ENCODE measurements at places on chromosomes 7 and 10. TPM values are rescaled to one million over a fixed set of nuclear protein-coding genes. Genes with fewer than 3 reads are reported as not detected.
A peak's percentile ranks its signal among the peaks of the same experiment; 100 is the strongest.

GRCh38 chr7:47807126-47807525 lies 141.1 kb downstream of the PKD1L1 start:
- H3K27me3 ChIP-seq, result no peaks in the 10 kb centered on the region
- no peak for DNase-seq
- H3K27ac ChIP-seq, result no peak overlapping the region
- no peaks in the 10 kb centered on the region for H3K36me3 ChIP-seq
- H3K4me3 ChIP-seq, result no peak overlapping the region
- H3K4me1 ChIP-seq, result peaks cover 23% of the 10 kb centered on the region

RELN gene
- 76.3 TPM for polyA plus RNA-seq

GRCh38 chr7:131327049-131327625 lies 539 bp upstream of the MKLN1 start:
- no peaks in the 10 kb centered on the region for H3K36me3 ChIP-seq
- H3K4me1 ChIP-seq, result peaks cover 3% of the 10 kb centered on the region
- peak overlapping the region; percentile 99 for H3K27ac ChIP-seq
- no peaks in the 10 kb centered on the region for H3K27me3 ChIP-seq

GRCh38 chr7:11767148-11767547 lies 64.8 kb downstream of the THSD7A start:
- H3K27ac ChIP-seq, result no peak overlapping the region
- no peaks in the 10 kb centered on the region for H3K36me3 ChIP-seq
- DNase-seq, result no peak
- H3K4me3 ChIP-seq, result no peak overlapping the region
- no peaks in the 10 kb centered on the region for H3K4me1 ChIP-seq

DNA sequence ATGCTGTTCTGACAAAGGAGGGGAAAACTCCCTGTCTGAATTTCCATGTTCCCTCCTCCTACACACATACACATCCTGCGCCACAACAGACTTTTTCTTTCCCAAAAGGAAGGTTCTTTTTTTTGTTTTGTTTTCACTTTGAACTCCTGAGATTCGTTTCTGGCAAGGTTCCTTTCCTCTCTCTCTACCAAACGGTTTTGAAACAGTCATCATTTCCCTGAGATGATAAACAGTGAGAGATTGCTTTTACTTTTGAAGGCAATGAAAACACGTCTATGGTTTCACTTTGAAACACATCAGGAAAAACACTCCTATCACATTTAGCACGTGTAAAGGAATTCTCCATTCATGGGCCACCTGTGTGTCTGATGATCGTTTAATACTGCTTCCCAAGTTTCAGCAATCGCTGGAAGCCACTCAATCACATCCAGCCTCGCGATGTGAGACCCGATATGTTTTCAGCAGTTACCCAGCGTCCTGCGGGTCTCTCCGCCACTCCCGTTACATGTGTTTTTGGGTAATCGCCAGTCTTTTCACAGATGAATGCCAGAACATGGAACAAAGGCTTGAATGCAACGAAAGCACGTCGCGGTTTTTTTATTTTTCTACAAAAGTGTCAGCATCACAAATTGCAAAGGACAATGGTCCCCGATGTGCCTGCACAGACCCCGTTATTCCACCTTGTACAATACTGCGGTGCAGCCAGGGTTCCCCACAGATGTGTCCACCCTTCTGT lies 62.8 kb upstream of the CUX1 start:
- H3K4me3 ChIP-seq, result peak overlapping the region; percentile 39
- H3K36me3 ChIP-seq, result no peaks in the 10 kb centered on the region
- H3K27me3 ChIP-seq, result peaks cover 7% of the 10 kb centered on the region

GRCh38 chr7:15687546-15688278 lies 1.2 kb upstream of the MEOX2 start:
- no peaks in the 10 kb centered on the region for H3K36me3 ChIP-seq
- no peak for DNase-seq
- H3K4me3 ChIP-seq, result peak overlapping the region; percentile 56

DNA sequence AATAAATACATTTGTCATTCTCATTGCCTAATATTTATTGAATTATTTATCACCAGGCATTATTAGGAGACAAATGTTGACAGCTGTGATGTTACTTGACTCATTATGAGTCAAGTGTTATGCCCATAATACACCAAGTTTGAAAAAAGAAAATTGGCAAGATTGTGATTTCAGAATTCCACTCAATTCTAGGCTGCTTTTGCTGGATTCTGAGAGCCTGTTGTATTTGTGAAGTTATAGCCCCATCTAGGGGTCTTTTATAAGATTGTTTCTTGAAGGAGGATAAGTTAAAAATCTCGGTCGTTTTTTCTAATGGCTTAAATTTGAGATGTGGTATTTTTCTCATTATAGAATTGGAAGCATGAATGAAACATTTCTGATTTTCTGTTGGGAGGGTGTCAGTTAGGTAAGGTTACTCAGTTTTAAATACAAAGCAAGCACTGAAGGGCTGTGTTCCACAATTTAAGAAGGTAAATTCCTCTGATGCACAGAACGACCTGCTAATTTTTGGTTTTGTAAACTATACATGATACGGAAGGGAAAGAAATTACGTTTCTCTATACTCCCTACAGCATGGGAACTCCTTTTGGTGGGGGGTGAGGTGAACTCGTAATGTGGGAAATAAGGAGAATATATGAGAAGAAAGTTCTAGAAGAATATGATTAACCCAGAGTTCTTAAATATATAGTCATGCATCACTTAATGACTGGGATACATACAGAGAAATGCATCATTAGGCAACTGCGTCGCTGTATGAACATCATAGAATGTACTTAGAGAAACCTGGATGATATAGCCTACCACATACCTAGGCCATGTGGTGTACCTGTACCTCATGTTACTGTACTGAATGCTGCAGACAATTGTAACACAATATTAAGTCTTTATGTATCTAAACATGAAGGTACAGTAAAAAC lies 2.6 kb downstream of the STK31 start:
- no peaks in the 10 kb centered on the region for H3K4me1 ChIP-seq
- H3K36me3 ChIP-seq, result peaks cover 3% of the 10 kb centered on the region
- peak; percentile 86 for DNase-seq
- H3K27me3 ChIP-seq, result no peaks in the 10 kb centered on the region

EN2 gene
- 0.22 TPM for polyA plus RNA-seq

- H3K4me3 ChIP-seq, result no peak overlapping the region
- no peaks in the 10 kb centered on the region for H3K4me1 ChIP-seq
- DNase-seq, result no peak
- H3K27ac ChIP-seq, result no peak overlapping the region
- H3K27me3 ChIP-seq, result no peaks in the 10 kb centered on the region
Measured at GRCh38 chr7:95687759-95688343, 84.5 kb upstream of the DYNC1I1 start.

DNA sequence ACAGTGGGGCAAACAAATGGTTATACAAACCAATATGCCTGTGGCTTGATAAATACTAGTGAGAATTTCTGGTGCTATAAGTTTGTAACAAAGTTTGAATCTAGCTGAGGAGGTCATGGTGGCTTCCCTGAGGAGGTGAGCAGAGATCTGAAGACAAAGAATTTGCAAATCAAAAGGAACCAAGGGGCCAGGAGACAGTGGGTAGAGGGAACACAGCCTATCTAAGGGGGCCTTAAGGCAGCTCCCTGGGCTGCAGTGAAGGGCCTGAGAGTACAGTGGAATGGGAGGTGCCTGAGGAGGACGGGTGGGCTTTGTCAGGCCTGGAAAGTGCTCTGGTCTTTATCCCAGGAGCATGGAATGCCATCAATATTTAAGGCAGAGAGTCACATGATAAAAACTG lies 21.8 kb downstream of the RNF133 start:
- H3K36me3 ChIP-seq, result no peaks in the 10 kb centered on the region
- H3K27me3 ChIP-seq, result no peaks in the 10 kb centered on the region
- no peak overlapping the region for H3K27ac ChIP-seq
- DNase-seq, result no peak
- H3K4me3 ChIP-seq, result no peak overlapping the region
- H3K4me1 ChIP-seq, result no peaks in the 10 kb centered on the region

TAS2R5 gene
- polyA plus RNA-seq, result 4.7 TPM

Measured in spinal cord (tissue), 10 donors.